ENCODE measurements at places on chromosomes 4 and X.

GRCh38 chr4:123399627-123400358 is 3.2 kb downstream of the SPRY1 start:
- no peak for DNase-seq

DNA sequence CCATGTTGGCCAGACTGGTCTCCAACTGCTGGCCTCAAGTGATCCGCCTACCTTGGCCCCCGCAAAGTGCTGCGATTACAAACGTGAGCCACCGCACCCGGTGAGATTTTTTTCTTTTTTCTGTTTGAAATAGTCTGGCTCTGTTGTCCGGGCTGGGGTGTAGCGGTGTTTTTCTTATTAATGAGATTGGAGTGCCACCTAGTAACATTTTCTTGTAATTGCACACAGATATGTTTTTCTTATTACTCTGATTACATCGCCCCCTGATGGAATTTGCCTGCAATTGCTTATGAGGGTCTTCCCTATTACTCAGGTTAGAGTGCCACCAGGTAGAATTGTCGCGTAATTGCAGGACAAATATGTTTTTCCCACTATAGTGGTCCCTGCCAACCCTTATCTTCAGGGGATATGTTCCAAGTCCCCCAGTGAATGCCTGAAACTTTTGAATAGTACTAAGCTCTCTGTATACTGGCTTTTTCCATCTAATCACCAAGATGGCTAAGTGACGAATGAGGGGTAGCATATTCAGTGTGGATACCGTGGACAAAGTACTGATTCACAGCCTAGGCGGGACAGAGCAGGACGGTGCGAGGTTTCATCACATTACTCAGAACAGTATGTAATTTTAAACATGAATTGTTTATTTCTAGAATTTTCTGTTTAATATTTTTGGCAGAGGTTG is 8.6 kb upstream of the PDHA1 start:
- peak; percentile 46 for DNase-seq

DNA sequence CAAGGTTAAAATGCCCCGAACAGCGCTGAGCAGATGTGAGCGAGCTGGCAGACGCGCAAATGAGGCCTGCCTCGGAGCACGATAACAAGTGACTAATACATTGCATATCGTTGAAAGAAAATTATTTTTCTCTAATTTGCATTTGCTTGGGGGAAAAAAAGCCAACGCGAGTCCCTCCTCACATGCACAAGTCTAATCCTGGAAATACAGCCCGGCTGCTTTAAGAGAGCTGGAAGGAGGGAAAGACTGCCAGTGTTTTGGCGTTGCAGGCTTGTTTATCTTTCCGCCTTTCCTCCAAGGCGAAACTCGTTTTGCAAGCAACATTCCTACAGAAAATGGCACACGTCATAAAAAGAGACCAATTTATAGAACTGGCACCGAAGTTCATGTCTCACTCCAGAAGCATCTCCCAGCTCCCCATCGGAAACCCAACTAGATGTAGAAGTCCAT is 12.6 kb downstream of the BCOR start:
- DNase-seq: no peak

DNA sequence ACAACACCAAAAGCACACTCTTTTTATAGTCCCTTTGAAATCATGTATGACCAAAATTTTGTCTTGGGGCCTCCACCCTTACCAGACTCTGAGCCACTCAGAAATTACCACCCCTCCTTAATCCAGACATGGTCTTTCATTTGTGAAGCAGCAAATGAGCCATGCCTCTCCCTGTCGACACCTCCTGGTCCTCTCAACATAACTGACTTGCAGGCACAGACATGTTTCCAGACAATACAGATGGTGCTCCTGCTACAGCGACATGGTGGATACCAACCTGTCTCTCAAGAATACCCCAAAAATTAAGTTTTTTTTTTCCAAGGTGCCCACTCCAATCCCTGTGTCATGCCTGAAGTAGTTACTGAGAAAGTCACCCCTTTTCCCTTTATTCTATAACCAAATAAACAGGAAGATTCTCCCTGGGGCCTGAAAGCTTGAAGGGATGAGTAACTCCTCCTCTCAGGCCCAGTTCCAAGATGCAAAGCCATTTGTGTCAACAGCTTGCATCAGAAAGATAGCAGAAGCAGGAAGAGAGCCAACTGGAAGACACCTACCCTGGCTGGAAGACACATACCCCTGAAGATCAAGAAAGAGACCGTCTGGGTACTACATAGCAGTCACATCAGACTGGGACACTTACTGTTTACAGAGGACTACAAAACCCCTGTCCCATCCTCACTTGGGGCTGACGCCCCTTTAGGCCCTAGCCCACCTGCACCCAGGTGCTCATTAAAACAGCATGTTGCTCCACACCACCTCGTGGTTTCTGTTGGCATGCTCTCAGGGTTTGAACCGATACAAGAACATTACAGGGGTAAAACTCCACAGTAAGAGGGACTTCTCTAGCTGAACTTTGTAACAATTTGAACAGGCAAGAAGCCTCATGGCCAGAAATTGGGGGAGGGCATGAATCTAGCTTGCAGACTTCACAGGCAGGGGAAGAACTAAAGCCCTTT is 5.5 kb upstream of the UGT2B17 start:
- no peak for DNase-seq

DNA sequence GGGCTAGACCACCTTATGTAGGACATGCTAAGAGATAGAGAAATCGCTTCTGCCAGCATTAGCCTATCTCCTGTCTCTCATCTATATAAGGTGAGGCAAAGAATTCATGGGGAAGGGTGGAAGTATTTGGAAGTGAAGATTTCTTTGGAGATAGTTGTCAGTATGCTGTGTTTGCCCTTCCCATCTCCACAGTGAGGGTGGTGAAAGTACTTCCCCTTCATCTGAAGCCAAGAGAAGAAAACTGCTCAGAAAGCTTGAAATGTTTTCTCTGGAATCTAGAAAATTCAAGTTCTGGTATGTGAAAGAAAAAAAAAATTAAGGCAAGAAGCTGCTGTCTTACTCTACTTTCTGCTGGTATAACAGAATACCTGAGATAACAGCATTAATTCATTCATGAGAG is 12.3 kb upstream of the ADH5 start:
- DNase-seq: no peak

- no peak for DNase-seq
Observed at GRCh38 chr4:189858435-189858834, 82.2 kb upstream of the FRG1 start.

DNA sequence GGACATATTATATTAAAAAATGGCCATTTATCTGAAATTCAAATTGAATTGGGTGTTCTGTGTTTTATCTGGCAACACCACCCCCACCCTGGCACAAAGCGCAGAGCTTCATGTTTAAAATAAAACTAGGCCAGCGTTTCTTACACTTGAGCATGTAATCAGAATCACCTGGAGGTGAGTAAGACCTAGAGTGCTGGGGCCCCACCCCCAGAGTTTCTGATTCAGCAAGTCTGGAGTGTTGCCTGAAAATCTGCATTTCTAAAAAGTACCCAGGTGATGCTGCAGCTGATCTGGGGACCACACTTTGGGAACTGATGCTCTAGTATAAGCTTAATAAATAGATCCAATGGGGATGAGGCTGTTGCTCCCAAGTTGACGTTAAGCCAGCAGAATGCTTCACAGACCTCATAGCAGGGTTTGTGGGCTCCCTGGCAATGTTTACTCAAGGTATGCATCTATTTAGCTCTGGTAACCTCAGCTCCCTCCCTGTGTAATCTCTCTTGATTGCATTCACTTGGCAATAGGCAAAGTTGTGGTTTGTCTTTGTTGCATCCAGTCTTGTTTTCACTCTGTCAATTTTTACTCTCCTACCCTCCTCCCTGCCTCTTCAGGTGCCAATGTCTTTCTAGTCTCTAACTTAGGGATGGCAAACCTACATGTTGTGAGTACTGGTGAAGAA is 99.8 kb upstream of the TEX13D start:
- DNase-seq: no peak

DNA sequence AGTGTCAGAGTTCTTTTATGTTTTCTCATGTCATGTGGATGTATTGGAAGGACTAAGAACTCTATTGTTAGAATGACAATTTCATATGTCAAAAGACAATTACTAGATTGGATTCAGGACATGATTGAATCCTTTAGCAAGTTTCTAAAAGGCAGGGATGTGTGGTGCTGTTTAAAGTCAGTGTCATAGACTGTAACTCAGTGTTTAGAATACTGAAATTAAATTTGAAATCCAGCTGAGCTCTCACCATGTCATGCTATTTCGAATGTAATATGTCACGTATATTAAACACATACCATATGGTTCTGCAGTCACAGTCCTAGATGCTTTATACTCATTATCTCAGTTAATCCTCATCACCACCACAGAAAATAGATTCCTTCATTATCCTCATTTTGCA is 7.8 kb downstream of the GUCY1B1 start:
- DNase-seq: no peak

DNA sequence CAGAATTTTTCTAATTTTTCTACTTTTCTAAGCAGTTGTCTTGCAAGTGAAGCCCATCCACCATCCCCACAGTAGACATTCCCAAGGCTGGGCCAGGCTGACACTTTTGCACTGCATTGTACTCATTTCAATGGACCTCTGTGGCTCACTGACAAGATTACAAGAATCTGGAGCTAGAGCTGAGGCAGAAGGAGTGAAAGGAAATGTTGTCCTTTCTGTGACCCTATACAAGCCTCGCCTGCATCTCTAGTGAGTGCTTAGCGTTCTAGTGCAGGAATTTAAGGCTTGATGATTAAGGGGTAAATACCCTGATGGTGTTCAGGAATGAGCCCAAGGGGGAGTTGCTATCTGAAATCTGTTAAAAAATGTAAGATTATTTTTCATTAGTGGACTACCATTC is 6.3 kb downstream of the MAGED1 start:
- DNase-seq: no peak

DNA sequence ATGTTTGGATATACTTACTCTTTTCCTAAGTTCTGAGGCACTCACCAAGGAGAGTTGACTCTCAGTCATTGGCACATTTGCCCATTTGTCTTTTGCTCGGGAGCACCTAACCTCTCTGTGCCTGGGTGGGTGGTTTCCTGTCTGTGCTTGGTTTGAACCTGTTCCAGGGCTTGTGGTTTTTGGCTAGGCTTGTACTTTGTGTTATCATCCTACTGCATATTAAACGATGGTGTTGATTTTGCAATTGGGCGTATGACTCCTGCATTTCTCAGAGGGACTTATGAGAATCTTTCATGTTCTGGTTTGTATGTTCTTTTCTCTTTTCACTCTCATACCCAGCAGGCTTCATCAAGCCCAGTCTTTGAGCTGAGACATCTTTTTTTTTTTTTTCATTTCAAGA is 161.7 kb downstream of the BTC start:
- no peak for DNase-seq

- no peak for DNase-seq
Observed at GRCh38 chrX:136766785-136767103, 14.0 kb downstream of the ARHGEF6 start.

DNA sequence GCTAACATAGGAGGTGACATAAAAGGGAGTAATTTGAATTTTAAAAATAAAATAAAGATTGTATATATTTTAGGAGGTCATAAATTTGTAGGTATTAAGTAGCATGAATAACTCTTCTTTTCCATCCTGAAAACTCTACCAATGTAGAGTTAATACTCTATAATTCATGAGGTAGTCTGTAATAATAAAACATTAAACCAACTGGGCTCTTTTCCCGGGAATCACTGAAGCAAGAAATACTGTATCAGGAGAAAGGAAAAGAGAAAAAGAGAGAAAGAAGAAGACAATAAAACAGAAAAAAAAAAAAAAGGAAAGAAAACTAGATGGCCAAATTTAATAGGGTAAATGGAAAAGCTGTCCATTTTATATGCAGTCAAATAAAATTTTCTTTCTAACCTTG is 984.4 kb downstream of the CCSER1 start:
- no peak for DNase-seq

- DNase-seq: no peak
Observed at GRCh38 chrX:135454816-135455215, 33.1 kb downstream of the SMIM10L2A start.

Data from NCI-H187 (cell line).